ENCODE measurements at places on chromosomes 16 and 17.

DNA sequence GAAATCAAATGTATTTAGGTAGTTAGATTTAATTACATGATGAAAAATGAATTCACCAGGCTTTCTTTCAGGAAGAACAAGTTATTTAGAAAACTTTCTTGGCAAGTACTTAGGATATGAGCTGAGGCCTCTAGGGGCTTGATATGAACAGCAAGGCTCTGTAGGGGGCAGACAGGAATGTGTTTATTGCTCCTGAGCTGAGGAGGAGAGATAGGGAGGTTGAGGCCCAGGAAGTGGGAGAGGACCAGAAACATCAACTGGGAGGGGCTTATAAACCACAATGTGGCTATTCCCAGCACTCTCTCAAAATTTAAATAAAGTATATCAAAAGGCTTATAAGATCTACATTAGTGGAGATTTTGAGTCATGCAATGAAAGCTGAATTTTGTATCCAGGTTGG lies 154.0 kb upstream of the MAF start:
- DNase-seq = peak; percentile 29

DNA sequence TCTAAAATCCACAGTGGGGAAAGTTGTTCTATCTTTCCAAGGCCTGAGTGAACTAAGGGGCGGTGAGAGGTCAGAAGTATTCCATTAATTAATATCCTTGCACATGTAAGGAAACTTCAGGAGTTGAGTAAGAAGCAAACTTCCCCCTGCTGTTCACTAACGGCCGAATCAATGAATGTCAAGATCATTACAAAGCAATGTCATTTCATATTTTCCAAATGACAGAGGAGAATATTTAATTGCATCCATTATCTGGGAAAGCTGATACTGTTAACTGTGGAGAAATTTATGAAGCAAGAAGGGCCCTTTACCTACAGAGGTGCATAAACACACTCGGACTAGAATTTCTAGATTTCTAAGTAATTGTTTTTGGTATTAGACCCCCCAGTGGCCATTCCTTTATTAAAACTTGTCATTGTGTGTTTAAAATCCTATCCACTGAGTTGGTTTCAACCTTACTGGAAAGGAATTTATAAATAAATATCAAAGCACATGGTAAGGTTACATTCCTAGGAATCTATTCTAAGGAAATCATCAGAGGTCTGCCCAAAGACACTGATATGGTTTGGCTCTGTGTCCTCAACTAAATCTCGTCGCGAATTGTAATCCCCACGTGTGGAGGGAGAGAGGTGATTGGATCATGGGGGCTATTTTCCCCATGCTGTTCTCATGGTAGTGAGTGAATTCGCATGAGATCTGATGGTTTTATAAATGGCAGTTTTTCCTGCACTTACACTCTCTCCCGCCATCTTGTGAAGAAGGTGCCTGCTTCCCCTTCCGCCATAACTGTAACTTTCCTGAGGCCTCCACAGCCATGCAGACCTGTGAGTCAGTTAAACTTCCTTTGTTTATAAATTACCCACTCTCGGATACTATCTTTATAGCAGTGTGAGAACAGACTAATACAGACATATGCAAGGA lies 20.4 kb upstream of the SMURF2 start:
- no peak for DNase-seq

DNA sequence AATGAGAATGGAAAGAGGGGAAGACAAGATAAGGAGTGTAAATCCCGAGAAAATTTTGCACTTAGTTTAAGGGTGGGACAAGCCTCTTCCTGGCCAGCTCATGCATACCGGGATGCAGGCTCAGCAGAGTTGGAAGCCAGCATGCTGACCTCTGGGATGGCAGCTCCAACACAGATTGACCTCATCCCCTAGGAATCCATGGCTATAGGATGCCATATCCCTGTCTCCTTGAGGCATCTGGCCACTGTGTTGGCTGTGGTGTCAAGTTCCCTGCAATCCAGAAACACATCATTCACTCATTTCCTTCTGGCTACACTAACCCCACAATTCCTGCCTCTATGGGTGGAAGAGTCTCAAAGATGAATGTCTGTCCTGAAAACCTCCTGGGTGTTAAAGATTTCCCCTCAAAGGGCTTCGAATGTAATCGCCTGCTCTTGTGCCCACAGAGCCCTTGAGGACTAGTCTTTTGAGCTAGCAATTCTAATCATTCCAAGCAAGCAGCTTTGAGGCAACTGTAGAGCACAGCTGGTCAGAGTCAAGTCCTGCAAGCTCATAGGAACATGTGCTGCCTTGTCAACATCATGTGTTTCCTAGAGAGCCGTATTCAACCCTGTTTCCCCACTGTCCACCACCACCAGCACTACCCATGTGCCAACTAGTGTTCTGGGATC lies 141.4 kb downstream of the PMP22 start:
- no peak for DNase-seq

DNA sequence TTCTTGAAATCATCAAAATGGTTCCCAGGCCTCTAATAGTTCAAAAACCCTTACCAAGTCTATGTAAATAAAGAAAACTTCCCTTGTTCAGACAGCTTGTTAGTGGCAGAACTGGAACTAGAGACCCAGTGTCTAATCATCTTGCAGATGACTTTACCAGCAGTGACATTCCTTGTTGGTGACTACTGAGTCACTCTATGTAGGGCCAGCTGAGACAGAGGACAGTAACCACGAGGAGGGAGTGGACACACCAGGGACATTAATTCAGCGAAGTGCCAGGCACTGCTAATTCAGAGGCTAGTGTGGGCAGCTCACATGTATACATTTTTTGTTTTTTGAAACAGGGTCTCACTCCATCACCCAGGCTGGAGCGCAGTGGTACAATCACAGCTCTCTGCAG lies 6.1 kb upstream of the HEATR3 start:
- DNase-seq = no peak

DNA sequence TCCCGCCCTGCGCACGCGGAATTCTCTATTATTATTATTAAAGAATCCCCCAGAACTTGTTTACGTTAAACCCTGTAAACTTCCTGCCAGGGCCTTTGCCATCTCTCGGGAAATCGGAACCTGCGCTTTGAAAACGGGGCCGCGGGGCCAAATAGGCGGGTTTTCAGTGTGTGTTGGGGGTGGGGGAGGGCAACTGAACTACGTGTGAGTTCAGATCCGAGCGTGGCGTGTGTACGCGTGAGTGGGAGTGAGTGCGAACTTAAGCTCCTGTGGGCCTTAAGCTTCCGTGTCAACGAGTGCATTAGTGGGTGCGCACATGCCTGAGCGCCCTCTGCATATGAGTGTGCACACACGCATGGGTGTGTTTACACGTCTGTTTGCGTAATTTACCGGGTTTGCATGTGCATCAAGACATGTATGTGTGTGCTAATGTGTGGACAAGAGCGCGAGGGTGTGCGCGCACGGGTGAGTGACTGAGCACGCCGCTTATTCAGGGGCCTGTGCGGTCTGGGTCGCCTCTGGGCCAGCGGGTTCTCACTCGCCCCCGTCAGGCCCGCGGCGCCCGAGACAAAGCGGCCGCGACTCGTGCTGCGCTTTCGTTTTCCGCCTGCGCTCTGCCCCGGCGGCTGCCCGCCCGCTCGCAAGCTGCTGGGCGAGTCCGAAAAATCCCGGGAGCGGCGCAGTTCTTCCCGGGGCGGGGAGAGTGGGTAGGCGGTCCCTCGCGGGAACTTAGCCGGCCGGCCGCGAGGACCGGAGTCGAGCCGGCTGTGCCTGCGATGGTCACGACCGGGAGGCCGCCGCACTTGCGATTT lies 1.2 kb upstream of the FOXF1 start:
- no peak for DNase-seq

DNA sequence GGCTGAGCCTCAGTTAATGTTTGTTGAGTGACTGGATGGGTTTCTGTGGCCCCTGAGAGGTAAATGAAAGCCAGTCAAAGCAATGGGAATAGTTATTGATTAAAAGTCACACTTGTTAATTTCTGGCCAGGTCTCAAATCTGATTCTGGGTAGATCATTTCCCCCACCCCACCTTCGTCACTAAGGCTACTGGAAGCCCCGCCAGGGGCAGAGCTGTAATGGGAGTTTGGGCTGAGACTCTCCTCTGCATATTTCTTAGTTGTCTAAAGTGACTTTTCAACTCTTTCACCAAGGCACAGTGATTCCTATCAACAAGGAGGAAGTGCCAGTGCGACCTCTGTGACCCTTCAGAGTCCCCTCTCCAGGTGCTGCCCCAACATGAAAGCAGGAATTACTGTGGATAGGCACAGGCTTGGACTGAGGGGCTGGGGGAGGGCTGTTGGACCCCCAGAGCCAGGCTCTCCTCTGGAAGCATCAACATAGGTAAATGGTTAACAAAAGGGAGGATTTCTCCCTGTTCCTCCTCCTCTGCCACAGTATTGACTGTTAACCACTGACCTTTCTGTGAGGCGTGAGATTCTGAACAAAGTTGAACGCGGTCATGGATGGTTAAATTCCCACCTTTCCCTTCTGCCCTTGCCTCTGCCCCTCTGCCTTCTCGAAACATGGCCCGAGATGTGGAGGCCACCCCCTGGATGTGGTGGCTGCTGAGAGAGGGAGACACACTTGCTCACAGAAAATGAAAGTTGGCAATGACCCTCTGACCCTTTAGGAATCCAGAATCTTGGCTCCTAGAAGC lies 20.8 kb upstream of the TBX2 start:
- no peak for DNase-seq

DNA sequence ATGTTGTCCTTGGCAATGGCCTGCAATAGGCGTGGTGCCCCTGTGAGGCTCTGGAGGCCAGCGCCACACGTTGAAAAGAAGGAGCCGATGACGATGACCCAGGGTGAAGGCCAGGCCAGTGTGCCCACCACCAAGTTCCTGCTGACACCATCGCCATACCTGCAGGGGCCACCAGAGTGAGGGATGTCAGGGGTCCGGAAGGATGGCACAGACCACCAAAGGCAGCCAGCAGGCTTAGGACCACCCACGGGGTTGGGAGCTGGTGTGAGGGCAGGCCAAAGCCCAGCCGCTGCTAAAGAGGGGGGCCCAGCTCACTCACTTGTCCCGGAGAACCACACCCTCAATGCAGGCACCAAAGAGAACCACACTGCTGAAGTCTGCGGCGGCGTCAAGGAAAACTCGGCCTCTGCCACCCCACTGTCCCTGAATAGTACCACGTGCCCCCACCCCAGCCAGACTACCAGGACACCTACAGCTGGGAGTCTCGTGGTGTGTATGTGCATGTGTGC lies 6.5 kb upstream of the LCAT start:
- no peak for DNase-seq

DNA sequence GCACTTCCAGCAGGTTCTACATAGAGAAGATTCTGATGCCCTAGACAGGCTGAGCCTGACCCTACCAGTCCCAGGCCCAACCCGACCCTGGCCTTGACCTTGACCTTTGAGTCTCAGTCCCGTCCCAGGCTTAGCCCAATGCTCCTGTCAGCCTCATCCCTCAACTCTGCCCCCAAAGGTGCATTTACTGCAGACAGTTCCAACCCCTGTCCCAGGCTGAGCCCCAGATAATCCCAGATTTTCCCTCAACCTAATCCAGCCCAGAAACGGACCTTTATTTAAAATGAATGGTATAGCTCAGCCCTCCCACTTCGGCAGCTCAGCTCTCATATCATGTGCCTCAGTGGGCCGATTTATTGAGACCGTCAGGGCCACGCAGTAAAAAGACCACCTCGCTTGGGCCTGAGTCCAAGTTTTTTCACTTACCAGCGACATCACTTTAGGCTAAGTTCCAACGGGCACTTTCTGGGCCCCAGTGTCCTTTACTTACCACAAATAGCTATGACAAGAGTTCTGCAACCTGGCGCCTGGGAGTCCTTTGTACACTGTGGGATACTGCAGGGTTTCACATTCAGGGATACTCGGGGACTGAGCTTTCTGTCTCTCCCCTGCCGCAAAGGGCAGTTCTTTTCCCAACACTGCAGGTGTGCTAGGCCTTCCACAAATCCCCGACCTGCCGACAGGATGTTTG lies 89.5 kb downstream of the WSCD1 start:
- no peak for DNase-seq

- DNase-seq = no peak
Observed at GRCh38 chr16:76195056-76195455, 82.1 kb upstream of the CNTNAP4 start.

DNA sequence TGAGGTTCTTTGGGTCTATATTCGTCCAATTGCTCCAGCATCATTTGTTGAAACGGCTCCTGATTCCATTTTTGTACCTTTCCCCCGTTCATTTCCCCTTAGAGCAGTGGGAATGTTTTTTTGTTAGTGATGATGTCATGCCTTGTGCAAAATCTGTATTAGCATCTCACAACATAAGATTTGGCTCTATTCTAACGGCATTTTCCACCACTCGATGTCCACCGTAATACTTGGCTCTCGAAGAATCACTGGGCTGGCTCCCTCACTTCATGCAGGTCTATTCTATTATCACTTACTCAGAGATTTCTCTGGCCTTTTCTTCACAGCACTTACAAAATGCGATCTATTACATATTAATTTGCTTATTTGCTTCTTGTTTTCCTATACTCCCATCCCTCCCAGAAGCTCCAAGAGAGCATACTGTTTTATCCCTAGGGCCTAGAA lies 571 bp upstream of the NME1 start:
- no peak for DNase-seq

- peak; percentile 96 for DNase-seq
Observed at GRCh38 chr17:42116705-42117396, 4.3 kb downstream of the KAT2A start.

DNA sequence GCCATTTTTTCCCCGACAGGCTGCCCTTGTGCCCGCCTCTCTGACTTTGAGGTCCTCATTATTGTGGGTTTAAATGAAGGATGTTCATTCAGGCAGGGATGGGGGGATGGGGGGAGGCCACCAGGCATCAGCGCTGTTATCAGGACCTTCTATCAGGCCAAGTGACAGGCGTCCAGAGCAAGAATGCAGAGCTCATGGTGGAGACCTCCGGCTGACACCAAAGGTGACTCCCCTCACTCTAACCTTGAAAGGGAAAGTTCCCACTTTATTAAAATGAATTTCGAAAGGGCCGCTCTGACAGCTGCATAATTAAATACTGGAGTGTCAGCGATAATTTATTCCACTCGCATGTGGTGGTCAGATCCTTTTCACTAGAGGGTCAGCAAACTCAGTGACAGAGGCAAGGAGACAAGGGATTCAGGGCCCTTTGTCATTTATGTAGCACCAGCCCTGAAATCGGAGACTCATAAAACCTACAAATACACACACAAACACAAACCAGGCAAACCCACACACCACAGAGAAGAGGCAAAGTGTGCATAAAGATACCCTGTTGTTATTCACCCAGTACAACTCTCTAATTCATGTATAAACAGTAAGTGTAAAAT lies 436.0 kb downstream of the MAF start:
- no peak for DNase-seq
